IMR-90 (cell line): ENCODE measurements at places on chromosomes 5 and 9.

GRCh38 chr5:58912116-58912515 lies 329.2 kb downstream of the RAB3C start:
- DNase-seq, result no peak

- DNase-seq, result no peak
These were observed 166.9 kb upstream of the MPDZ start for GRCh38 chr9:13446286-13446937.

GRCh38 chr9:98132806-98133631 lies 14.0 kb upstream of the TRIM14 start:
- DNase-seq, result no peak

- no peak for DNase-seq
These were observed 376 bp downstream of the ANKRD18B start for GRCh38 chr9:33524306-33524947.

- DNase-seq, result no peak
These were observed 86.0 kb upstream of the NR5A1 start for GRCh38 chr9:124593200-124593599.

GRCh38 chr5:86858442-86858841 lies 240.7 kb downstream of the COX7C start:
- DNase-seq, result no peak
